Kidney tubule cell (primary cell): ENCODE measurements at places on chromosomes 3 and 15.

GRCh38 chr3:27319847-27320526, 49.2 kb downstream of the NEK10 start:
- no peak for DNase-seq

- peak; percentile 76 for DNase-seq
These were observed 36.7 kb downstream of the SMAD3 start for GRCh38 chr15:67101911-67102598.

GRCh38 chr3:50264964-50265485, 3.9 kb upstream of the SEMA3B start:
- peak; percentile 93 for DNase-seq

DNA sequence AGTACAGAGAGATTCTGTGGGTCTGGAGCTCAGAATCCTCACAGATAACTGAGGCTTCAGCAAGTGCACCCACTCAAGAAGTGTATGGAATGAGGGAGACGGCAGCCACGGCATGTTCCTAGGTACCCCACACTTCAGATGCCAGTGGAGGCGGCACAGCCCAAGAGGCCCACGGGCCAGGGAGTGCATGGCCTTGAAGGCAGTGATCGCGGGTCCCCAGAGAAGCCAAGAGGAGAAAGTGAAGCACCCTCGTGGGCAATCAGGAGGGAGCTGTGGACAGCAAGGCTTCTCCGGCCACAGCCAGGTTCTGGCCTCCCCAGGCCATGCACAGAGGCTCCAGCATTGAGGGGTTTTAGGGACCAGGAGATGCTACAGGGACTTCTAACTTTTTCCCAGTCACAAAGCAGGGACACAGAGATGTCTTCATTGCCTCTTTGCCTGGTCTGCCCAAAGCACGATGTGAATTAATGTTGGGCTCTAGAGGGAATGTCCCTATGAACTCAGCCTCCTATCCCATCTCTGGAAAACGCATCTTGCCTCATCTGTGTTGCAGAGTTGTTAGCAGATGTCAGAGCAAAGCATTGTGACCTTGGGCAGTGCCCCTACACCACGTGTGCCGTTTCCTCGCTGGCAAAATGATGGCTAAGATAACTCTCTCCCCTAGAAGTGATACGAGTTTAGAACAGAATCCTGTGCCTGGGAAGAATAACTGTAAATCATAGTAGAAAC, 2.6 kb upstream of the MAP6D1 start:
- DNase-seq: no peak

GRCh38 chr15:40217166-40217824, 21.6 kb upstream of the PAK6 start:
- peak; percentile 80 for DNase-seq

- peak; percentile 82 for DNase-seq
These were observed 3.6 kb downstream of the GALNT15 start for GRCh38 chr3:16177962-16178627.

- DNase-seq: peak; percentile 13
These were observed 6.7 kb downstream of the LMOD3 start for GRCh38 chr3:69115731-69116130.

- no peak for DNase-seq
These were observed 10.4 kb upstream of the CLPX start for GRCh38 chr15:65195548-65195923.

- DNase-seq: no peak
These were observed 1.1 kb downstream of the MYH15 start for GRCh38 chr3:108509263-108509662.

GRCh38 chr15:41661518-41662225, 1.5 kb downstream of the MGA start:
- DNase-seq: peak; percentile 77

GRCh38 chr3:32146746-32147211, 40.4 kb downstream of the GPD1L start:
- DNase-seq: no peak

- no peak for DNase-seq
These were observed 42.1 kb downstream of the IQCH start for GRCh38 chr15:67296684-67297083.

DNA sequence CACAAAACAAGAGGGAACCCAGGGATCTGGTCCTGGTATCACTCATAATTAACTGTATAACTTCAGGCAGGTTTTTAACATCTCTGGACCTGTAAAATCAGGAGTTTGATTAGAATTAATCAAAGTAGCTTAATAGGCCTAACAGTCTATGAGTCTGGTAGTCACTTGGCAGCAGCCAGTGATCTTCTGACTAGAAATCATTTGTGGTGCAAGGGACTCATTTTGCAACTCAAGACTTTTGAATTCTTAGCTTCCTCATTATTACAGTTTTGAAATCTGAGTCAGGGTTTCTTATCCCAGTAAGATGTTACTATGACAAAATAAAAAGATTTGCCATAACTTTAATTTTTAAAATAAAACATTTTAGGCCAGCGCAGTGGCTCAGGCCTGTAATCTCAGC, 70.8 kb downstream of the TMCC1 start:
- no peak for DNase-seq

DNA sequence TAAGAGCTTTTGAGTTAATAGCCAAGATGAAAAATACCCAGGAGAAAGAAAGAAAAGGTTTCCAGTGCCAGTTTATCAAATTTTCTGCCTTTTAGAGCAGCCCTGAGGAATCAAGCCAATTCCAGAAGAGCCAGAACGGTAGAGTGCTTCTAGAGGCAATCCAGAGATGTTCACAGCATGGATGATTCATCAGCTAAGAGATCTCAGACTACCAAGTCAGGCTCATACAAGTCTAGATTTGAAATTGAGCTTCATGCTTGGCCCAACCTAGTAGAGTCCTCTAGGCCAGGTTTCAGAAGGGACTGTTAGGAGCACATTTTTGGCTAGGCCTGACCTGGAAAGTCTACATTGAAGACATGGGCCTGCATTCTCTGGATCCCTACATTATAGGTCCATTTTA, 15.5 kb downstream of the WDR48 start:
- peak; percentile 19 for DNase-seq

- DNase-seq: no peak
These were observed 113.2 kb downstream of the SOX2 start for GRCh38 chr3:181824961-181825360.

- DNase-seq: no peak
These were observed 63.0 kb downstream of the SLTM start for GRCh38 chr15:58870451-58870850.

- no peak for DNase-seq
These were observed 107.5 kb upstream of the THBS1 start for GRCh38 chr15:39473298-39473947.

- no peak for DNase-seq
These were observed 339.2 kb upstream of the ONECUT1 start for GRCh38 chr15:53129121-53129904.

GRCh38 chr15:65033659-65034269, 4.3 kb upstream of the MTFMT start:
- DNase-seq: peak; percentile 49

- DNase-seq: no peak
These were observed 16.3 kb downstream of the GCSAM start for GRCh38 chr3:112116748-112117186.

GRCh38 chr3:124848300-124848699, 38.9 kb downstream of the ITGB5 start:
- no peak for DNase-seq

- no peak for DNase-seq
These were observed 271.0 kb downstream of the EDEM1 start for GRCh38 chr3:5458526-5458925.

DNA sequence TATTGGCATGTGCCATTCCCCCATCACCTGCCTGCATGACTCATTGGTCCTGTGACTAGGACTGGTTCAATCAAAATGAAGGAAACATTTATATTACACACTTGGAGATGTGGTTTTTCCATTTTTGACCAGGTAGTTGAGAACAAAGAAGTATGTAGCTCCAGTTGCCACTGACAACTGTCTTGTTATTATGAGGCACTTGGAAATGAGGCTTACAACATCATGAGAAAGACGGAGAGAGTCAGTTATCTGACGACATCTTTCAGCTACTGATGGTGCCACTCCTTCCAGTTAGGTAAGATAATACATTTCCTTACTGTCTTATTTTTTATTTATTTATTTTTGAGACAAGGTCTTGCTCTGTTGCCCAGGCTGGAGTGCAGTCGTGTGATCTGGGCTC, 21.8 kb upstream of the PROK2 start:
- peak; percentile 11 for DNase-seq

DNA sequence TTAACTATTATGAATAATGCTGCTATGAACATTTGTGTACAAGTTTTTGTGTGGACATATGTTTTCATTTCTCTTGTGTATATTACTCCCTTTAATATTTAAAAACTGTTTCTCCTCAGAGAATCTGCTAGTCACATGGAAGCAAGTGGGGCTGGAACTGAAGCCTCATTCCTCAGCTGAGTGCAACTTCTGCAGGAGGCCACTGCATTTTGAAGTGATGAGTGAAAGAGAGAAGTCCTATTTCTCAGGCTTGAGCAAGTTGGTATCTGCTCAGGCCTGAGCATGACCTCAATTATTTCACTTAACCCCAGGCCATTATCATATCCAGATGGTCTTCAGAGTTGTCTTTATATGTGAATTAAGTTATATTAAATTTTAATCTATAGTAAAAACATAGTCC, 11.5 kb downstream of the TLR9 start:
- DNase-seq: no peak

DNA sequence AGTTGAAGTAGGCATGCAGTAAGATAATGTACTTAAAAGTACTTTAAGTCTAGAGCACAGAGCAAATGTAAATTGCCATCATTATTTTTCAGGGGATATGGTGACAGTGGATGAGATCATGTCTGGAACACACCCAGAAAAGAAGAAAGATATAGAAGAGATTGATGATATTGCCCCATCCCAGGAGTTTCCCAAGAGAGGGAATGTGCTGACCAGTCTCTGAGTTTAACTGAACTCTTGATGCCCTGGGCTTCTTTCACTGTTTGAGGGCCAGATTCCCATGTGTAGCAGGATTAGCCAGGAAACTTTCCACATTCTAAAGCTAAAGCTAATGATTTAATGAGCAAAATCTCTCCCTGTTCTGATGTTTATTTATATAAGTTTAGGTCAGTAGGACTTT, 366.8 kb upstream of the UMPS start:
- peak; percentile 44 for DNase-seq

GRCh38 chr15:37093480-37094332, 6.6 kb downstream of the MEIS2 start:
- no peak for DNase-seq

DNA sequence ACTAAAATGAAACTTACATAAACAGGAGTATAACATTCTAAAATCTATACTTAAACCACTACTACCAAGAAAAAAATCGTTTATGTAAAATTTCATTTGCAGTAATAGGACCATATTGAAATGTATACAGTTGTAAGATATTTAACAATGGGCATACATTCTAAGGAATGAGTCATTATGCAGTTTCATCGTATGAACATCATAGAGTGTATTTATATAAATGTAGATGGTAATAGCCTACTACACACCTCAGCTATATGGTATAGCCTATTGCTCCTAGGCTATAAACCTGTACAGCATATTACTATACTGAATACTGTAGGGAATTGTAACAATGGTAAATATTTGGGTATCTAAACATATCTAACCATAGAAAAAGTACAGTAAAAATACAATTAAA, 79.5 kb downstream of the DPH6 start:
- DNase-seq: no peak

DNA sequence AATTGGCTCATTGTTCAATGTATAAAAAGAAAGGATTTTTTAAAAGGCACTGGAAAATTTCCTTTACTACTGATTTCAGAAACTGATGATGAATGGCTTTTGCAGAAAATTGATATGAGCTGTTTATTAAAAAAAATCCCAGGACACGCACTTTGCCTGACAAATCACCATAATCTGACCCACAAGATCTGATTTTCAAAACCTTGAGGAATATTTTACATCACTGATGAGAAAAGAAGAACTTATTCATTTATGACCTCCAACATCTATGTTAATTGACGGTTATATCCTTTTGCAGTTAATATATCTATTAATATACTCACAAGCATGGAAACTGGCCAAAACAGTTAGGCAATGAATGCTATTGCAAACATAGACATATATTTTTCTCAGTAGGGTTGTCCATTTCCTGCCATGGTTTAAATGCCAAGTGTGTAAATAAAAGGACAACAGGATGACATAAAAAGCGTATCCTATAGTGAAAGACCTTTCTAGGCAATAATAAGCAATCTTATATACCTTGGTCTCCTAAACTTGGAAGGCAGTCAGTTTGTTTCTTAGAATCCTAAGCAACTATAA, 109.7 kb upstream of the SLC7A14 start:
- no peak for DNase-seq
